WERI-Rb-1 (cell line): ENCODE measurements at places on chromosomes 7 and 10.

DNA sequence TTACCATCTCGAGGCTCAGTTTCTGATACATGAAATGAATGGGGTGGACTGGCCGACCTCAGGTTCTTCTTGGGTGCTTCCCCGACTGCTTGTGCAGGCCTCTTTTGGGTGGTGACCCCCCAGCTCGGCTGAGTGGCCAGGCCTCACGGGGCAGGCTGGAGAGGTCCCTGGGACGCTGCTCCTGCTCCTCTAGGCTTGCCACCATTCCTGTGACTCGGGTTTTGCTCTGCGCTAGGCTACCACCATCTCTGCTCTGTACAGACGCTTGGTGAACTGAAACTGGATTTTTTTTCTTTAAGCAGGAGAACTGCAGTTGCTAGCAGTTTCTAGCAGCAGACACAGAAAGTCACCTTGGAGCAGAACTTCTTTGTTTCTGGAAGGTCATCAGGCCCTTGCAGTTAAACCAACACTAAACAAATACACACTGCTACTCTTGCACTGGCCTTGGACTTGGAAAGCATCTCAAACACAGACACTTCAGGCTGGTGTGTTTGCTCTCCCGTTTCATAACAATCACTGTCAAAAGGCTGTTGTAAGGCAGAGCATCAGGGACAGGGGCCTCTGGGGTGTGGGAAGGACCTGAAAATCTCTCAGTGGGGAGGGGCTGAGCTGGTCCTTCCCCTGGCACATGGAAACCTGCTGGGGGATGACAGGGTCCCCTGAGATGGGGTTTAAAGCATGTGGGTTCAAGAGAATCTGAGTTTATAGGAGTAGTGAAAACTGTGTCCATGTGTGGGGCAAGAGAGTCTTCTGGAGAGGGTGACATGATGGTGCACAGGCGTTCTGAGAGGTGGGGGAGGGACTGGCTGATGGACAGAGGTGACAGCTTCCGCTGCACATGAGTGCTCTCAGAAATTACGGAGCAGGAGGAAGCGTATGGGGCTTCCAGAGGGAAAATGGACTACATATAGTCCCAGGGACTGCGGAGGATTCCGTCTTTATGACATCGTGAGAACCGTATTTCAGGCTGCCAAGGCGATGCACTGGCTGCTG lies 35.0 kb upstream of the GIMAP8 start:
- no peak for DNase-seq

DNA sequence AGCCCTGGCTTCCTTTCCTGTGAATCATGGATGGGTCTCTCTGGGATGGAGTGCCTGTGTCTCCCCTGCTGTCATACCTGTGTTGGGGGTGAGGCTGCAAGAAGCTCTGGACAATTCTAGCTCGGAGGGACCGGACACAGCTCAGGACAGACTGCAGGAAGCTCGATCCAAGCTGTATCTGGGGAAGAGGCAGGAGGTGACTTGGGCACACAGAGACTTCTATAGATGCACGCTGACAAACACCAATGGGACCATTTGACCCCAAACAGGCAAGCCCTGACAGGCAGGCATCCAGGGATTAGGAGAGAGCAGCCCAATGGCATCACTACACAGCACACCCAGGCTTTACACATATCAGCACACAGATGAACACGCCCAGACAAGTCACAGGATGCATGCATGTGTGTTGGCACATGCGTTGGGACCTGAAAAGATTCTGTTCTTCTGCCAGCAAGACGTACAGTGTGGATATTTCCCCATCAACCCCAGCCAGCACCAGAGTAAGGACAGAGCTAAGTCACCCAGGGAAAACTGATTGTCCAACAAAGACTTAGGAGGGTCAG lies 4.5 kb downstream of the LLCFC1 start:
- peak; percentile 45 for DNase-seq

GRCh38 chr10:123847686-123848432 lies 43.7 kb downstream of the CPXM2 start:
- no peak for DNase-seq

DNA sequence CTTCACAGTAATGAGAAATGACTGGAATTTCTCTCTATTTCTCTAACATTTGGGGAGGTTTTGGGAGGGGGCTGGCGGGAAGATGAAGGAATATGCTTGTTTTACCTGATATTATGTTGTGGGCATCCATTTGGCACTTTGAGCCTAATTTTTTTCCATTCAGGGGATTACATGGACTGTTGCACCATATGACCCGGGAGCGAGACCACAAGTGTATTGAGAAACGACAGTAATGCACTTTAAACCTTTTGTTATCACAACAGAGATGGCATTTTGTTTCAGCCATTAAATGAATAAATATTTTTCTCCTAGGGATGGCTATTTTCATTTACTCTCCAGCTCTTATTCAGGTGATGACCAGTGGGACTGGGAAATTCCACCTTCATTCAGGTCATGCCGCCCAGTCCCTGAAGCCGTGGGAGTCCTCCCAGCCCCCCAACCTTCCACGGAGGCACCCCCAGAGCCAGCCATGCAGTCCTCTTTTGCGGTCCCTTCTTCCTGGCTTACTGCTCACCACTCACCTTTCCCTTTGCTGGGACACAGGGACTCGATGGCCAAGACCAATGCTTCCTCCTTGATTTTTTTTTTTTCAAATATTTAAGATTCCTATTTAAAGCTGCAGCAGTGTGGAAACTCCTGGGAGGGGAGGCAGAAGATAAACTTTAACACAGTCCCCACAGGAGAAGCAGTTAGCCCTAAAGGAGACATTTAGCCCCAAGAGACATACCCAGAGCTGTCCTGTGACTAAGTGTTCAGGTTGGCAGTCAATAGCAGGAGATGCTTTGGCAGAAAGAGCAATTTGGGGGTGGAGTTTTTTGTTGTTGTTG lies 190.9 kb upstream of the YAE1 start:
- DNase-seq: no peak

GRCh38 chr10:57962839-57963238 lies 304.9 kb downstream of the IPMK start:
- DNase-seq: no peak

DNA sequence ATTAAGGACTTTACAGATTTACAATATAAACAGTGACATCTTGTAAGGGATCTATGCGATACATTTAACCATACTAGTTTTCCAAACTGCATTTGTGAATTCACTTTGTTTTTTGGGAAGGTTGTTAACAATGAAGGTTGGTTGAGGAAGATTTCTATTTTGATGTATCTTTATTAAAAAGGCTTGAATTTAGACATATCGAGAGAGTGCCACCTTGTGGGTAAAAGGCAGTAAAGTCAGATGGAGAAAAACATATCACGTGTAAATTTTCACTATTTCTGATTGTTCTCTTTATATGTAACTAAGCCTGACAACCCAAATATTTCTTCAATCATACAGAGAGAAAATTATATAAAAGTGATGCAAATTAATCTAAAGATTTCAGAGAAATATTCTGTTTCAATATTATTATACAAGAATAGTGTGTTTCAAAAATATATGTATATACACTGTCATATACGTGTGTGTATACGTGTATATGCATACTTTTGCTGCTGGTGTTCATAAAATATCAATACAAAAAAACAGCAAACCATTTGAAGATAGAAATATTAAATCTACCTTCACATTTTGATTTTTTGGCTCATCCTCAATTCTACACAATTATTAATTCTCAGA lies 988.6 kb downstream of the SORCS1 start:
- DNase-seq: no peak

DNA sequence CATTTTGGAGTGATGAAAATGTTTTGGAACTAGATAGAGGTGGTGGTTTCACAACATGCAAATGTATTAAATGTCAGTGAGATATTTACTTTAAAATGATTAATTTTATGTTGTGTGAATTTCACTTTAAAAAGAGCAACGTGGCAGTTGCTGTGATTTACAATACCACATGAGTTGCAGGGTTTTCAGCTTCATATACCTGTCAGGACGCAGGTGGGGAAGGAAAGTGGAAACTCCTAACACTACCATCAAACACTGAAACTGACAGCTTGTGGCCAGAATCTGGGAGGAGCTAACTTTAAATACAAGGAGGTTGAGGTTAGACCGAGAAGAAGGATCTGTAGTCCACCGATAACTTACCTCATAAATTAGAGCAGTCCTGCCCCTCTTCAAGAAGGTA lies 168.9 kb upstream of the TMEM72 start:
- no peak for DNase-seq

DNA sequence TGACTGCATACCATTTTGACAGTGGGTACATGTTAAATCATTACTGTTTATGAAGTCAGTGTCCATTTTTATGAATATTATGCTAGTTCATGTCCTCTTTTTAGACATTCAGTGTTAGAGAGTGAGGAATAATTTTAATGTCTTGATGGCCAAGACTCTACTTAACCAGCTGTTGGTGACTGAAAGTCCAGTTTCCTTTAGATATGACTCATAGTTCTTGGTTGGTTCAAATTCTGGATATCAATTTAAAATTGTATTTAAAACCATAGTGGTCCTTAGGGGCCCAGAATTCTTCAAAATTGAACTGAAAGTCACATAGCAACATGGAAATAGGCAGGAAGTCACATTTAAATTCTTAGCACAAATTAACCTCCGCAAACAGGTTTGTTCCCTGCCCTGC lies 196.5 kb upstream of the PRPS1L1 start:
- DNase-seq: no peak

DNA sequence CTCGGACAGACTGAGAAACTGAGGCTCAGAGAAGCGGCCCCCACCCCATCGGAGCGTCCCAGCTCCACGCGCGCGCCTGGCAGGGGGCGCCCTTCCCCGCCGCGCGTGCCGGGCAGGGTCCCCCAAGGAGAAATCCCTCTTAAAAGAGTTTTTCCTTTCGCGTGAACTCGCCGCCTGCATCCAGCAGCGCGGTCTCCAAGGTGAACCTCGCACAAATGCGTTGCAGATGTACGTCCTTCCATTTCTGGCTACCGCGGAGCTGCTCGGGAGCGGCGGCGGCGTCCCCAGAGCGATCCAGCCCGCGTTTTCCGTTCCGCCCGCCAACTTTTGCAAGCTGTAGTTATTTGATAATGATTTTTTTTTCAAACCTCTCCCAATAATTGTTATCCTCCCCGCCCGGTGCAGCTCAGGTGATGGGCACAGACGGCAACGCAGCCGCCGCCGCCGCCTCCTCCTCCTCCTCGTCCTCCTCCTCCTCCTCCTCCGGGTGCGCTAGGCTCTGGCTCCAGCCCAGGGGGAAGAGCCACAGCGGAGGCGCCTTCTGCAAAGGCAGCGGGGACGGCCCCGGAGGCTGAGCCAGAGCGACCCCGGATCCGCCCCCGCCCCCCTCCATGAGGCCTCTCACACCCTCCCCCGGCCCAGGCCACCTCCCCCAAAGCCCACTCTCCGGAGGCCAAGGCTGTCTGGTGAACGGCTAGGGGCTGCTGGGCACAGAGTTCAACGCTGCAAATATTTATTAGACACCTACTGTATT lies 74.0 kb upstream of the CUX1 start:
- DNase-seq: peak; percentile 66

DNA sequence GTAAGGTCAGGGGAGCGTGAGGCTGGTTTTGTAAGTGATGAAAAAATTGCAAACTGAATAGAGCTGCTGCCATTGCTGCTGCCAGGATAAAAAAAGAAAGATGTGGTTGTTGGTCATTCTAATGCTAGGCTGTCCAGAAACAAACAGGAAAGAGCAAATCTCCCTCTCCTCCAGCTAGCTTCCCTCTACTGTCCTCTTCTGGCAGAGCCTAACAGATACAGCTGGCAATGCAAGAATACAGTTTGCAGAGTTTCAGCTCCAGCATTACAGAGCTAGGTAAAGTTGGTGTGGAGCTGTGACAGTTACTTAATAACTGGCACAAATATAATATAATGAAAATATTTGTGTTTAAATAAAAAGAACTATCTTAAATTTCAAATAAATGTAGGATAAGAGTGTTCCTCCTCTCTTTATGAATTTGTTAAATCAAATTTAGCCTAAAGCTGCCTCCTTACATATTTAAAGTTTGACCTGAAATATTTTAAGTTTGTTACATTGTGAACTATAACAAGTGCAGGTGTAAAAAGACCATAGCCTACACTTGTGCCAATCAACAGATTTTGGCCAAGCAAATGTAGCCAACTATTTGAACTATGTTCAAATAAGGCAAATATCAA lies 407.7 kb downstream of the SH2D4B start:
- peak; percentile 37 for DNase-seq

GRCh38 chr7:107946451-107946850 lies 55.5 kb downstream of the DLD start:
- DNase-seq: no peak
